Endothelial cell of umbilical vein (primary cell): ENCODE measurements at places on chromosomes 12 and 14. TPM values are rescaled to one million over a fixed set of nuclear protein-coding genes. Genes with fewer than 3 reads are reported as not detected.

C12orf76 gene
- total RNA-seq: 11.9 and 13.4 TPM in 2 replicates

GYS2 gene
- not detected in 2 replicates for total RNA-seq

FERMT2 gene
- total RNA-seq: 108 and 113 TPM in 2 replicates

KCNH3 gene
- total RNA-seq: 0.13 and 0.18 TPM in 2 replicates

SNX6 gene
- 91.6 and 95.1 TPM in 2 replicates for total RNA-seq

PRR13 gene
- total RNA-seq: 123 and 139 TPM in 2 replicates

CLEC9A gene
- not detected in 2 replicates for total RNA-seq

SDR9C7 gene
- total RNA-seq: not detected in 2 replicates

KCNK10 gene
- not detected in 2 replicates for total RNA-seq

STX2 gene
- 30.7 and 32.6 TPM in 2 replicates for total RNA-seq

FOXA1 gene
- total RNA-seq: not detected in 2 replicates

HHIPL1 gene
- total RNA-seq: 2.0 and 2.1 TPM in 2 replicates

- no peak for DNase-seq
Observed at GRCh38 chr12:58583529-58583928, 336.8 kb downstream of the LRIG3 start.

GRCh38 chr12:15982071-15982470 is 70.9 kb downstream of the DERA start:
- no peak for DNase-seq

GRCh38 chr12:123761841-123762714 is at the start of gene DNAH10:
DNAH10 (plus strand) TSS chr12:123762301; CDS start chr12:123762337, 36 bp downstream.
- peak; percentile 32 for DNase-seq

DNA sequence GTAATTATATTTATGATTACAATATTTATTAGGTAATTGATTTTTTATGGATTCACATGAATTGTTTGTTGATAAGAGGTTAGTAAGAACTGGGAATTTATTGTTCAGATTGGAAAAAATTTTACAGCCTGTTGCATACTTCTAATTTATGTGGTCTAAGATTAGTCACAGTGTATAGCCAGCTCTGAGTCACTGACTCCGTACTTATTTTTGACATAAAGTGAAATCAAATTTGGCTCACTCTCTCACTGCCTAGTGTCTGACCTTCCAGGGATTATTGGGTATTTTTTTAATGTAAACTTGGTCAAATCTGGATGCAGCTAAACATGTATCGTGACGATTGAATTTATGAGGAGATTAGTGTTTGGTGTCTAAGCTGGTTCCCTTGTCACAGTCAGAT is 109.3 kb downstream of the PTPRQ start:
- peak; percentile 74 for DNase-seq

DNA sequence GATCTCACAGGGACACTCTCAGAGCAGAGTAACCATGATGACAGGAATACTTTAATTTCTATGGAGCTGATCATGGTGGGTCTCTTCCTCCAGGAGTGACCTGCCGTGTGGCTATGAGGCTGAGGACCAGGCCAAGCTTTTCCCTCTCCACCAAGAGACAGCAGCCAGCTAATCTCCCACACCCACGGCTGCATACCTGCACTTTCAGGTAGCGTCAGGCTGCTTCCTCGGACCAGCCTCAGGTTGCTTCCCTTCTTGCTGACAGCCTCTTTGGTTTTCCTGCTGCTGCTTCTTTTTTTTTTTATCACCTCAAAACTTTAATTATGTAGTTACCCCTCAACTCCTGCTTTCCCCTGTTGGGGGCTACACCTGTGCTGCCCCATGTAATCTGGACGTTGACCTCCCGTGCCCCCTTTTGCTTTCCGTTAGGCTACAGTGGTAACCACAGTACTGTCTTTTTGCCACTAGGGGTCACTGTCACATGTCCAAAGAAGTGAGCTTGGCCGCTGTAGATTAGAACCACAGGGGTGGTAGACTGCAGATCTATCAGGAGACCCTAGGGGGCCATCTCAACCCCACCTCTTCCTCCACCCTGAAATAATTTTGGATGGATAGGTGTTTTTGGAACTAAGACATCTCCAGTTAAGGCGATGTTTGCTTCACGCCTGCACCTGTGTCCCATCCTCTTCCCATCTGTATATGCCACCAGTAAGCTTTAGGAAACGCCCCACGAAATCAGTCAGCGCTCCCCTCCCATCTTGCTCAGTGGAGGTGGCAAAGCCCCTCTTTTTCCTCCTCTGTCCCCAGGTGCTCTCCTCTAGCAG is 7.8 kb upstream of the PIP4K2C start:
- DNase-seq: peak; percentile 71

GRCh38 chr12:18886962-18887361 is 149.0 kb downstream of the CAPZA3 start:
- no peak for DNase-seq

- peak; percentile 83 for DNase-seq
Observed at GRCh38 chr12:75550401-75551240, 39.2 kb upstream of the KRR1 start.

DNA sequence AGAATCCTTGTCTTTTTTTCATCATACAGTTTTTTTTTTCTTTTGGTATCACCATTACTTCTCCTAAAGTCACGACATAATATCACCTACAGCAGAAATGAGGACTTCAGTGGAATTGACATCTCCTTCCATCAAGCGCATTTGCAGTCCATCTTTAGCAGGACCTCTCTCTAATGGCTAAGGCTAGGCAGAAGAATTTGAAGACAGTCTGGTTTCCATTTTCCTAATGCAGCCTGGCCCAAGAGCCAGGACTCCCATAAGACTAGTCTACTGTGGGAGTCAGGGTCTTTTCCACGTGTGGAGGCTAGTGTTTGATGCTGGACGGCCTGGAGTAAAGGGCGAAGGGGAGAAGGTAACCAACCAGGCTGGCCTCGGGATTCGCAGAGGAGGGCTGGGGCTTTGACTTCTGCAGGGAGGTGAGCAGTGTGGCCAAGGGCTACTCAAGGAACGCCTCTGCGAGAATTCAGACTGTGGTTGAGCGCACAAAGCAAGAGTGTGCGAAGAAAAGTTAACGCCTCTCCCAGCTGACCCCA is 769 bp upstream of the ZNF740 start:
- DNase-seq: no peak

DNA sequence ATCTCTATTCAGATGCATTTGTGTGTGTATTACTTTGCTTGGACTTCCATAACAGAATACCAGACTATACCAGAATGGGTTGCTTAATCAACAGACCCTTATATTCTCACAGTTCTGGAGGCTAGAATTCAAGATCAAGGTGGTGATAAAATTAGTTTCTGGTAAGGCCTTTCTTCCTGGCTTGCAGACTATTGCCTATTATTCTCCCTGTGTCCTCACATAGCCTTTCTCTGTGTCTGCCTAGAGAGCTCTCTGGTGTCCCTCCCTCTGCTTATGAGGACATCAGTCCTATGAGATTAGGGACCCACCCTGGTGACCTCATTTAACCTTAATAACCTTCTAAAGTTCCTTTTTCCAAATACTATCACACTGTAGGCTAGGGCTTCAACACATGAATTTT is 106.0 kb downstream of the FAR2 start:
- no peak for DNase-seq

DNA sequence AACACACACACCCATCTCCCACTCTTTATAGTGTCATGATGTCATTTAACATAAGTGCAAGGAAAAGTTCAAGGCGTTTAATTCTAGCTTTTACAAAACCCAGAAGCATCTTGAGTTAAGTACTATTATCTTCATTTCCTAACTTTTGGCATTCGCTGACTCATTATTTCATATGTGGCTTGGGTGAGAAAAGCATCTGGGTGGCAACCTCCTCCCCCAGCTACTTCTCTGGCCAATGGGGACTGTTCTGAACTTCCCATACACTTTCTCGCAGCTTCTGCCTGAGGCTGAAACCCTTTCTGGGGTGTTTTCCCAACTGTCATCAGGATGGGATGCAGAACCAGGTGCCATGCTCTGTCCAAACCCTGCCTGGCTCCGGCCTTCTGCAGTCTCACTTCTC is 2.8 kb upstream of the MARK3 start:
- DNase-seq: no peak

- DNase-seq: no peak
Observed at GRCh38 chr14:91419044-91419397, 1.4 kb upstream of the CCDC88C start.

DNA sequence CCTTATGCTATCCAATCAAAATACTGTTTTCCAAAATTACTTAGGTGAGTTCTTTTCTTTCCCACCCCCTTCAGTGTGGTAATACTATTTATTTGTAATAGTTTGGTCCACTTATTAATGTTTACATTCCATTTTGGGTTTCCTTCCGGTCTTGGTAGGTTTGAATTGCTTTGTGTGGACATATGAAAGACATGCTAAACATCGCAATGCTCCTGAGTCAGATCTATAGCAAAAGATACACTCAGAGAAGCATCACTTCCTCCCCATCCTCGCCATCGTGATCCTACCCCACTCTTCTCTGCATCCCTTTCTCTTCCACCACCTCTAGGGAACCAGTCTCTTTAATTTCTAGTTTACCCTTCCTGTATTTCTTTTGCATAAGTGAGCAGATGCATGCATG is 30.0 kb downstream of the TUNAR start:
- no peak for DNase-seq

- DNase-seq: no peak
Observed at GRCh38 chr14:91357272-91358024, 60.2 kb downstream of the CCDC88C start.

GRCh38 chr12:120101617-120102016 is 14.9 kb downstream of the RAB35 start:
- DNase-seq: no peak

GRCh38 chr12:26994109-26994508 is 20.1 kb downstream of the TM7SF3 start:
- no peak for DNase-seq

DNA sequence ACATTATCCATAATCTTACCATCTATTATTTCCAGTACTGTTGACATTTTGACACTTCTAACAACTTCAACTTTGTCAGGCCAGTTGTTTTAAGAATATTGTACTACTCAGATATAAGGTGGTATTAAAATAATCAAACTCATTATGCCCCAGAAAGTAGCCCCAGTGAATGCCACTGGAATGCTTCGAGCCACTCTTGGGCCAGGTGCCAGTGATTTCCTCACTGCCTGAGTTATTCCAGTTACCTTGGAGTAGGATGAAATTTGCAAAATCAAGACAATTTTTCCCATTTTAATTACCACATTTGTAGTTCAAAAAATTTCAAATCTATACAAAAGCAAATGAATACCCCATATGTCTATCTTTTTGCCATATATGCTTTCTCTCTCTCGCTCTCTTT is 9.2 kb downstream of the CIPC start:
- no peak for DNase-seq

DNA sequence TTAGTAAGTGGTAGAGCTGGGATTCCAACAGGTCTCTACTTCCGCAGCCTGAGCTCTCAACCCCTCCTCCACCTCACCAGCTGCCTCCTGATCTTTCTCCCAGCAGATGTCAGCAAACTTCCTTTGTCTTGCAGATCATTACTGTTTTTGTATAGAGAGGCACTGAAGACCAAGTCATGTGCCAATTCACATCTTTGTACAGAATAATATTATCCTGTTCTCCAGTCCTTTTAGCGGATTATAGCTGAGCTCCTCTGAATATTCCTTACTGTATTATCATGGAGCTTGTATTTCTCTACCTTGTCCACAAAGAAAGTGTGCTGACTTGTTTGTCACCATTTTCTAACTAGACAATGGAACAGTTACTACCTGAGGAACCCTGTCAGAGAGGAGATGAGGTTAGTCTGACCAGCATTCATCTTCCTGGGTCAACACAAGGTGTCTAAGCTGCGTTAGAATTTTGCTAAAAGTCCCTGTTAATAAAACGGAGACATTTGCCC is 142.3 kb upstream of the ARHGAP5 start:
- DNase-seq: peak; percentile 53

GRCh38 chr14:84643446-84643845 is 886.5 kb upstream of the FLRT2 start:
- no peak for DNase-seq

- no peak for DNase-seq
Observed at GRCh38 chr12:75947156-75947723, 84.3 kb downstream of the PHLDA1 start.

GRCh38 chr14:71206123-71206522 is 298.9 kb downstream of the PCNX1 start:
- no peak for DNase-seq

GRCh38 chr12:52710730-52711129 is 7.4 kb upstream of the KRT77 start:
- no peak for DNase-seq

- no peak for DNase-seq
Observed at GRCh38 chr14:101495827-101496775, 65.2 kb upstream of the DIO3 start.

GRCh38 chr14:104746071-104746545 is 6.8 kb upstream of the SIVA1 start:
- no peak for DNase-seq

- DNase-seq: no peak
Observed at GRCh38 chr12:19908830-19909229, 459.5 kb upstream of the PDE3A start.

- no peak for DNase-seq
Observed at GRCh38 chr12:5525783-5526367, 94.0 kb downstream of the NTF3 start.

DNA sequence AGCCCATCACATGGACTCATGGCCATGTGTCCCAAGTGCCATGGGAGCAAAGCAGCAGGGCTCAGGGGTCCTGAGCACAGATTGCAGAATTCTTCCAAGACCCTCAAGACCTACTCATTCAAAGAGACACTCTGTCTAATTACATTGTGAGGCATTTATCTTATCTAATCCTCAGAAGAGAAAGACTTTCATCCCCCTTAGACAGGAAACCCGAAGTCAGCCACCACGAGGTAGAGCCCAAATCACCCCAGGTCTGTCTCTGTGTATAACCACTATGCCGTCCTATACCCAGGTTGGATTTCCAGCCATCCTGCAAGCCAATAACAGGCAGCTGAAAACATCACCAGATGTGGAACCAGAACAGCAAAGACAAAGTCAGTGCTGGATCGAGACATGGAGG is 8.9 kb upstream of the BCL11B start:
- DNase-seq: no peak

DNA sequence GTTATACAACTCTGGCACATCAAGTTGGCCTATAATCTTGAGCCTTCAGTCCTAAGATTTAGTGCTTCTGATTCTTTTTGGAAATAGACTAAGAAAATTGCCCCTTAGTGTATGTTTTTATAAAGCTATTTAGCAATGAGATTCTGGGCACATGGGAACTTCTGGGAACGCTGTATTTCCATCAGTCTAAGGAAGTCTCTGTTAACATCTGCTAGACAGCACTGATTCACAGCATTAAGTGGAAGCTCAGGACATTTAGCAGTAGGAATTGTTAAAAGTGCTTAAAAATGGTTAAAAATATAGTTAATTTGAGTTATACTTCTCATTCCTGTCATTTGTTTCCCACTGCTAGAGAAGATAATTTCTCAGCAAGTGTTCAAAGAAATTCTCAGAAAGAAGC is 579.1 kb downstream of the SLC16A7 start:
- DNase-seq: no peak

DNA sequence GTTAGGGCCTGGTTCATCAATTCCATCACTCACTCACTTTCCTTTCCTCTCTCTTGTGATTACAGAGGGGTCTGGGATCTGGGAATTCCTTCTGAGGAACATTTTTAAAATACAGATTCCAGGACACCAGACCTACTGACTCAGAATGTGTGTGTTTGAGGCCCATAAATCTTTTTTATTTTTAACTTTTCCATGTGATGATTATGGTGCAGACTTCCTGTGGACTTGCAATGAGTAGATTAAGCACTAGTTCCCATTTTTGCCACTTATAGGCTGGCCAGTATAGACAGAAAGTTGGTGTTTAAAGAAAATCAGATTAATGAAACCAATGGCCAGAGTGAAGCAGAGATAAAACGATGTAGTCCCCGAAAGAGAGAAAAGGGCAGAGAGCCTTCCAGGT is 28.1 kb downstream of the SLC41A2 start:
- no peak for DNase-seq

- peak; percentile 58 for DNase-seq
Observed at GRCh38 chr12:58346032-58346632, 404.8 kb downstream of the ATP23 start.

GRCh38 chr14:23009939-23010726 is at the start of gene C14orf93:
C14orf93 (minus strand) TSS chr14:23010143; CDS start chr14:22999023, 11,120 bp downstream.
- peak; percentile 58 for DNase-seq
